ENCODE measurements at places on chromosomes 7 and 10.
A peak's percentile ranks its signal among the peaks of the same experiment; 100 is the strongest.

DNA sequence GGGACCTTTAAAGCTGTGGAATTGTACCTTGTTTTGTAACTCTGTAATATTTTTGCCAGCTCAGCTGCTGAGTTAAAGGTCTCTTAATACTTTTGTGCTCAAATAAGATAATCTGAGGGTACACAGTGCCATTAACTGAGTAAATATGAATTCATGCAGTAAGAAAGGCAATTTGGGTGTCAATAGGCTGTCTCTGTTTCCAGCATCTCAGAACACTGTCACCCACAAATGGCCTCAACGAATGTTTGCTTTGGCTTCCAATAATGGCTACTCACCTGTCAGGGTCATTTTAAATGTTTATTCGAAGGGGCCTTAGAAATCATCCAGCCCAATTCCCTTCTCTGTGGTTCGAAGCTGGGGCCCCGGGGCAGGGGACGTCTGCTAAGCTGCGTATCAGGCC lies 225.4 kb downstream of the ZMYND11 start:
- DNase-seq, result no peak

- no peak for DNase-seq
These were observed 82.7 kb upstream of the C1GALT1 start for GRCh38 chr7:7099584-7100014.

DNA sequence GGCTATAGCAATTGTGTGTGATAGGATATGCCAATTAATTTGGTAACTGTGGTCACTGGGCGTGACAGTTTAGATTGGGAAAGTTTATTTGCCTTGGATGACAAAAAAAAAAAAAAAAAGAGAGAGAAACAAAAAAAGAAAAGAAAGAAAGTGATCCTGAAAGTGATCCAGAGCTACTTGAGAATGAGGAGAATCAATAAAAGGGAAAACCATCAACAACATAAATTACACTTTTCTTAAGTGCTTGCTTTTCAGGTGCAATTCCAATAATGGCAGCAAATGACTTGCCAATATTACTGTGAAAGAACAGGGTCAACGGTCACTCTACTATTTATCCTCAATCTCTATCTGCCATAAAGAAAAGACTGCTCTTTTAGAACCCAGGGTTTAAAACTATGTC lies 191.8 kb upstream of the SEMA3C start:
- DNase-seq, result no peak

GRCh38 chr7:76292213-76292573 lies 10.3 kb upstream of the HSPB1 start:
- DNase-seq, result no peak

DNA sequence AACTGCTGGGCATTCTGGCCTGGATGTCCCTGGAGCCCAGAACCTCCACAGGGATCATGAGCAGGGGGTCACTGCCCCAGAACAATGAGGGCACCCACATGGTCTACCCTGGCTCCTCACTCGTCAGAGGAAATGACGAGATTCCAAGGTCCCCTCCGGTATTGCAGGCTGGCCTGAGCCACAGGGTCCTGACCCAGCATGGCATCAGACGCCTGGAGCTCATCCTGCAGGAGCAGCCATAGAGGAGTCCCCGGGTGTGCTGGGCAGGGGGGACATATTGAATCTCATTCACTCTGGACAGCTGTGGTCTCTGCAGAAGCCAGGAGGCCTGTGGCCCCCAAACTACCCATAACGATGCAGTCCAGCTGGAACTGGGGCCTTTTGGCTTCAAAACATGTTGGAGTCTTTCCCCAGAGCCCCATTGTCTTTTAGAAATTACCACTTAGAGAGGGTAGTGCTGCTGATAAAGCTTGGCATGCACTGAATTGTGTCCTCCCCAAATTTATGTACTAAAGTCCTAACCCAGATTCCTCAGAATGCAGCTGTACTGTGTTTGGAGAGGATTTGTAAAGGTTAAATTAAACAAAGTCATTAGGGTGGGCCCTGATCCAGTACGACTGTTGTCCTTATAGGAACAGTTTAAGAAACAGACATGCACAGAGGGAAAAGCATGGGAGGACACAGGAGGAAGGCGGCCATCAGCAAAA lies 27.7 kb downstream of the ANXA8 start:
- peak; percentile 15 for DNase-seq

GRCh38 chr10:102632394-102633111 lies 11.7 kb upstream of the TRIM8 start:
- DNase-seq, result no peak

DNA sequence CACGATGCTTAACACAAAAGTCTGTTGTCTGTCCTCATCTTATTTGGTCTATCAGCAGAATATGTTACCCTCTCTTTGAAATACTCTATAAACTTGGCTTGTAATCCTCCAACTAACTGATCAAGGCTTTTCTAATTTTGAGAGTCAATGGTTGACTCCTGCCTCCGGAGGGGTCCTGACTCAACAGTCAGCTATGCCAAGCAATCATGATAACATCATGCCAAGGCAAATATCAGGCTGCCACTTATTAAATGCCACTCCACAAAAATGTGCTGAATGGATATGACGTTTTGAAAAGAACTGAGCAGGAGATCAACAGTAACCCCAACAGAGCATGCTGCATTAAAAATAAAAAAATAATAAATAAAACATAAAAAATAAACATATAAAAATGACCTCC lies 116.1 kb downstream of the PARD3 start:
- DNase-seq, result no peak

- DNase-seq, result no peak
These were observed 499.8 kb downstream of the PLXNA4 start for GRCh38 chr7:132076301-132077035.

- peak; percentile 59 for DNase-seq
These were observed 1.6 kb downstream of the SAMD9L start for GRCh38 chr7:93146472-93147141.

DNA sequence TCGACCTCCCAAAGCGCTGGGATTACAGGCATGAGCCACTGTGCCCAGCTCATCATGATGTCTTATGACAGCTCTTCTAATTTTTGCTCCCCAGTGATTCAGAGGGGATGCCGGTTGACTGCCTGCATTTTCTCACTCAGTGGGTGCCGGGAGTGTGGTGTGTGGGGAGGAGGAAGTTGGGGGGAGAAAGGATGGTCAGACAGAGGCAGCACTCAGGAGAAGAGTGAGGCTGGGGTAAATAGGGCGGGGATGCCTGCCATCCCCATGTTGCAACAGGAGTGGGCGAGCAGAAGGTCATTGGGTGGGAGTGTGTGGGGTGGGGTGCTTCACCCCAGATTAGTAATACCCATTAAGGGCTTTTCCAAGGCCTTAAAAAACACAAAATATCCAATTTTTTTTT lies 3.5 kb upstream of the CCL24 start:
- DNase-seq, result no peak

- DNase-seq, result no peak
These were observed 193.4 kb upstream of the STEAP4 start for GRCh38 chr7:88500131-88500530.

DNA sequence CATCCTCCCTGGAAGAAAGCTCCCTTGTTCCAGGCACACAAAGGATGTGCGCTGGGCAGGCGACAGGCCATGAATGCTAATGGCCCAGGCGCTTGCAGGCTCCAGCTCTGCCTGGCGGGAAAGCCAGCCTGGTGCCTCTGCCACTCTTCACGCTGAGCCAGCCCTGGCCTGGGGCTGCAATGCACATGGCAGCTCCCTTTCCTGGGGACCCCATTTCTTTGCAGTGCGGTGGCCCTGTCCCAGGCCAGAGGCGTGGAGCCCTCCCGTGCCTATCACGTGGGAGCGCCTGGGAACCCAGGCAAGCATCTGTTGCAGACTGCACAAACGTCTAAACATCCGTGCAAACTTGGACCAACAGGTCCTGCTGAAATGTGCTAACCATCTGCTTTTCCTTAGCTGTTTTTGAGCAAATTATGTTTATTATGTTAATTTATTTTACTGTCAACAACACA lies 152.1 kb upstream of the LYZL2 start:
- DNase-seq, result no peak

- DNase-seq, result peak; percentile 87
These were observed 114.0 kb upstream of the COBL start for GRCh38 chr7:51430480-51431086.

DNA sequence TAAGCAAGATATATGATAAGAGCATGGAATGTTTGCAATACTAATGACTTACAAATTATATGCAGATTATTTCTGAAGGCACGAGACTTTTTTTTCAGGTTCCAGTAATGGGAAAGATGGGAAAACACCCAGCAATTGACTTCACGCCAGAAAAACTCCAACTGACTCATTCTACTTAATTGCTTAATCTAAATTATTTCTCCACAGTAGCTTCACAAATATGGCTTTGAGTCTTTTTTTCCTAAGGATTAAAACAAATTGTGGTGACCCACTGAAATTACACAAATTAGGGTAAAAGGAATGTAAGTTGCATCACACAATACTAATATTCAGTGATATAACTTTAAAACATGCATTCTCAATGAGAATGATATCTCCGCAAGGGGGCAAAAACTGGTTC lies 138.7 kb downstream of the GNAI1 start:
- DNase-seq, result no peak

DNA sequence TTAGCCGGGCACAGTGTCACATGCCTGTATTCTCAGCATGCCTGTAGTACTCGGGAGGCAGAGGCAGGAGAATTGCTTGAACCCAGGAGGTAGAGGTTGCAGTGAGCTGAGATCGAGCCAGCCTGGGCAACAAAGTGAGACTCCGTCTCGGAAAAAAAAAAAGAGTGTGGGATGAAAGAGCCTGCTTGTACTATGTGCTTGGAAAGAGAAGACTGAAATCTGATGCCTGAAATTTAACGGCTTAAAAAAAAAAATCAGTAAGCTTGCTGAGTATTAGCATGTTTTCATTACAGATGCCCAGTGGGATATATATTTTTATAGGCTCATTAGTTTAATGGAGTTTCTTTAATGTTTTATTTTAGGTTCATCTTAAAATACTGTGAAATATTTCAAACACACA lies 4.2 kb downstream of the NT5C2 start:
- no peak for DNase-seq

- no peak for DNase-seq
These were observed 902.5 kb downstream of the PCDH15 start for GRCh38 chr10:53898532-53898931.

GRCh38 chr10:114306116-114306973 lies 67.3 kb downstream of the VWA2 start:
- DNase-seq, result no peak

DNA sequence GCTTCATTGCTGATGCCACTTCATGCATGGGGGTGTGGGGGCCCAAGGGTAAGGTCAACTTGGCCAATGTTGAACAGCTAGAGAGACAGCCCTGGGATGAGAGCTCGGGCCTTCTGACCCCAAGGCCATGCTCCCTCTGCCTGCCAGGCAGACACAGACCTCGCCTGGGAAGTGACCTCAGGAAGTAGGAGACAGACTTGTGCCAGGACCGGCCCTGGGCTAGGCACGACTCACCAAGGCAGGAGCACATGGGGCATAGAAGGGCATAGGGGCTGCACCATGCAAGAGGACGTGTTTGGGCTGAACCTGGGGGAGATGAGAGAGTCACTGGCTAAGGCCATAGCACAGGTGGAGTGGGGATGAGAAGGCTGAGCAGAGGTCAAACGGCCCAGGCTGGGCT lies 27.1 kb downstream of the ZCCHC24 start:
- DNase-seq, result no peak

GRCh38 chr7:105319578-105319977 lies 69.1 kb downstream of the SRPK2 start:
- DNase-seq, result no peak

DNA sequence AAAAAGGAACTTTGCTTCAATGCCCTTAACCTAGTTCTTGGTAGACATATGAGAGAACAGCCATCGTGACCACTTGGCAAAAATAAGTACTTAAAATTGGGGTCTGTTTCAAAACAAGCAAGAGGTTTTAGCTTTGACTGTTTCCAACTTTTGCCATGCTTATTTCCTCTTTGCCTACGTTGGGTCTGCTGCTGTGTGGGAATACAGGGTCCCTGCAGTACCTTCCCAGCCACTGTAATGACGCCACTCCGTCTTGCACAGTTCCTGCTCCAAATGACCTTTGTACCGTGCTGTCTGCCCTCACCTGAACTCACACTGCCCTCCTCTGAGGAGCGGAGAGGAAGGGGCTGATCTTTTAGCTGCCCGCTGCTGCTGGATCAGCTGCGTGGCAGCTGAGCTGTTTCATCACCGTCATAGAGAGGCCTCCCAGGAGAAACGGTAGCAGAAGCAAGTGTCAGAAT lies 133.1 kb downstream of the MAPK8 start:
- no peak for DNase-seq

GRCh38 chr10:59382831-59383295 lies 20.5 kb upstream of the FAM13C start:
- DNase-seq, result no peak

- peak; percentile 49 for DNase-seq
These were observed 2.8 kb downstream of the TET1 start for GRCh38 chr10:68562661-68563570.

DNA sequence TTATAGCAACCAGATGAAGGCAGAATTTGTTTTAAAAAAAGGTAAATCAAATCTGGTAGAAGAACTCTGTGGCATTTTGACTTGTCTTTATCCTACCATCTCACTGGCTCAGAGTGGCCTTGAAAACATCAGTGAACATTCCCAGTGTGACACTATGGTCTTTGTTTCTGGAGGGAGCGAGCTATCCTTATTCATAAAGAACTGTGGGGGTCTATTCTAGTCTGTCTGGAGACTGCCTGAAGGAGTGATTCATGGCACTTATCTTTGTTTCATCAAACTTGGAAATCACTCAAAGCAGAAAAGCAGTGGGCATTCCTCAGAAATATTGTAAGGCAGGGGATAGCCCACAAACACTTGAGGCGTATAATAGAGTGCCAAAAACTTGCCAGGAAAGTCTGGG lies 719.1 kb downstream of the PCDH15 start:
- no peak for DNase-seq

DNA sequence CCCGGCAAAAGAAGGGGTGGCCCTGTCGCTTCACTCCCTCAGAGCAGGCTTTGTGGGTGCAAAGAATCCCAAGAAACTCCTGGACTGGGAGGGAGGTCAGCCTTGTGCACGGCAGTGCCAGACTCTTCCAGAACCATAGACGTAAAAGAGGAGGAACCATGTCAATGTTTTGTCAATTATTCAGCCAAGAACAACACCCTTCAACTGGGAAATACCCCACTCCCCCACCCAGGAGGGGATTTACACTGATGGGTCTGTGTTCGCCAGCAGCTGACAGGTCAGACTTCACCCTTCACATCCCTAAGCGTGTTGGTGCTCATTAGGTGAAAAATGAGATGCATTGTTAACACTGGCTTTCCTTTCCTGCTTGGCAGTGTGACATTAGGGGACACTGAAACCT lies 116.8 kb upstream of the BMPER start:
- DNase-seq, result no peak

- DNase-seq, result no peak
These were observed 171.3 kb downstream of the DNAJC1 start for GRCh38 chr10:21831986-21832820.

GRCh38 chr10:33129141-33129995 lies 171.3 kb upstream of the ITGB1 start:
- DNase-seq, result no peak
